ENCODE measurements at places on chromosomes 4 and X.

DNA sequence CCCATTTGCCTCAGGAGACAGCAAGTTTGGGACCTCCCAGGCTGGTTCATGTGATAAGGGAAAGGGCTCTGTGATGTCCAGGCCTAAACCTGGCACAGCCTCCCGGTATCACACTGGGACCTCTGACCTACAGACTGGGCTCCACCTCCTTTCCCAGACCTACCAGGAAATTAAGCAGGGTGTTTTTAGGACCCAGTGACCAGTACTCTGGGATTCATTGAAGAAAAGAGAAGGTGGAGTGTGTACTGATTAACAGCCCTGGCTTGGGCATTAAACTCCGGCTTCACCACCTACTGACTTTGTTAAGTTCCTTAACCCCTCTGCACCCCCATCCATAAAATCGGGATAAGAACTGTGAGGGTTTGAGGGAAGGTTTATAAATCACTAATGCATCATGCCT, 28.6 kb downstream of the ASB9 start:
- no peak for DNase-seq

- DNase-seq = no peak
These were observed 34.4 kb downstream of the SLAIN2 start for GRCh38 chr4:48375651-48376304.

DNA sequence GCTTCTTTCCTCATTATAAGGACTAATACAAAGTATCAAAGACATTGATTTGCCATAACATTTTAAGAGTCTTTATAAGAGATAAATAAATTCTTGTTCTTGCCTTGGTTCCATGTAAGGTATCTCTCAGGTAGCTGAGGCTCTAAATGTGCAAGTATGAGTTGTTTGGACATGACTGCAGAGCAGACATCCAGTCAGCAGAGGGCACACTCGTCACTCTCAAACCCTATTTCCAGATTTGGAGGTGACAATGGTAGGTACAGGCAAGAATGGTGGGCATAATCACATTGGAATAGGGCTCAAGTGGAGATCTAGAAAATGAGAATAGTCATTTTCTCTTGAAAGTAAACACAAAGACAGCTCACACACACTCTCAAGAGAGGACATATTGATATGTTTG, 133.3 kb upstream of the ZIC3 start:
- DNase-seq = peak; percentile 27

DNA sequence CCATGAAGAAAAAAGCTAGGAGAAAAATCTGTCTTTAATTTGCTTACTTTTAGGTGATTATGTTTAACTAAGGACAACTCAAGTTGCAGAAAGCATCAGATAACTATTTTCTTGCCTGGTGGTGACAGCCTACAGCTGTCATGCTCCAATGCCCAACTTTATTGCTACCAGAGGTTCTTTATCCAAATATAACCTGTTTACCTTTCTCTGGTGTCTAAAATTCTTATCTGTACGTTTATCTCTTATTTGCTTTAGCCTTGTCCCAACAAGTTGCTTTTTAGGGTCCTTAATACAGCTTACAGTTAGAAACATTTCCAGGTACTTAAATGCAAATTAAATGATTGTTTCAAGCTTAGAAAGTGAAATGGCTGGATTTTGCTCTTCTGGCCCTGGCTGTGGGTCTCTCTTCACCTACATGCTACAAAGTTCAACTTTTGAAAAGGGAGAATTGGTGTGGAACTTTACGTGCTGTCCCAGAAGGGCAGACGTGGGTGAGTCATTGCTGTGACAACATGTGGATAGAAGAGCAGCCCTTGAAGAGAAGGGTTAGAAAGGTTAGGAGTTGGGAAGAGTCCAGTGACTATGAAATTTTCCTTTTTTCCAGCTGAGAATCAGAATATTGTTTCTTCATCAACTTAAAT, 60.7 kb downstream of the HPGD start:
- no peak for DNase-seq

DNA sequence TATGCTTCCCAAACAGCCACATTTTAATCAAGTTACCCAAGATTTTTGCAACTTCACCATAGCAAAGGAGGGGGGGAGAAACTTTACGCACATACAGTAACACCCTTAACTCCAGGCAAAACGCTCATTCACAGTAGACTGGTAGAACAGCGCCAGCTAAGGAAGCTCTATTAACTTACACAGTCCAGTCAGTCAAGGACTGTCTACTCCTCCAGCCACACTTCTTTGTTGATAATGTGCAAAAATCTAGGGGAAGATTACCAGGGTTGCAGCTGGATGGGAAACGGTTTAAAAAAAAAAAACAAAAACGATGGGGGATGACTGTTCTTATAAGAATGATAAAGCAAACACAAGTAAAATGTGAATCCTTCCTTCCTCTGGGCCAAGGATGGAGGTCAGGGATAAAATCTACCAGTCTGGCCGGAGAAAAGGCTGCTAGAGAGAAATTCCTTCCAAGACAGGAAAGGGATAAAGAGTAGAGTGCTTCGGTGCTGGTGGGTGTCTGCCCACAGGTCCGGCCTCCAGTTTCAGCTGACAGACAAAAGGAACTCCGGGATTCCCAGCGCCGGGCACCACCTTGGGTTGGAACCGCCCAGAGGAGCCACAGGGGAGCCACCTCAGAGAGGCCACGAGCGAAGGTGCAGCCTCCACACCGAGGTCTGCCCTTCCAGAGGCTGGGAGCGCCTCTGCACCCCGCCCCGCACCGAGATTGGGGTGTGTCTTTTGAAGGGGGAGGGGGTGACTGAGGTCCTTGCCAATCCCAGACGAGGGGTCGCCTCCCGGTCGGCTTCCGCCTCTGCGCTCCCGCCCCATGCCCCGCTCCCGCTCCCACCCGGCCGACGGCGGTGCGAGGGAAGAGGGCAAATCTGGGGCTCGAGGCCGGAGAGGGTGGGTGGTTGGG, 811 bp downstream of the ANKRD50 start:
- no peak for DNase-seq

DNA sequence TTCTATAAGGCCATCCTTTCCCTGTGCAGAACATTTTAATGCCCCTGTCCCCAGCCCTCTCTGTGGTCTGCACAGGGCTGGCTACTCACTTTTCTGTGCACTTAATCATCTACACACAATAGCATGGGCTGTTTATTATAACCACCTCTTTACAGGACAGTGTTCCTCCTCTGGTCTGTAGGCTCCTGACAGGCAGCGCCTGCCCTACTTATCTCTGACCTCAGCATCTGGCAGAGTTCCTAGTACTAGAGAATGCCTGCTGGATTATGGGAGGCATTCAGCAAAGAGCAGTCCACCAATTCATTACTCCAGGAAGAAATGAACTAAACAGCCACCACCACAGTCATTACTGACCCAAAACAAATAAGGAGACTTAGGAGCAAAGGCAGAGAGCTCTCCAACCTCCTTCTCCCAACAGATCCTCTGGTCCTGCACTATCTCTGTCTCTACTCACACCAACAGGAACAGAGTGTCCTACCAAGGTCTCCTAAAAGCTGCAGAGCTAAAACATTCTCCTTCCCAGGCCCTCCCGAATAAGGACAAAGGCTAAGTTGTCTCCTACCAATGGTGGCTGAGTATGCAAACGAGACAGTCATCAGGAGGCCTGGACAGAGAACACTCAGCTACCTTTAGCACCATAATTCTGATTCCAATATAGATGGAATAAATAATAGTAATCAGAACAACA, 279.2 kb downstream of the QDPR start:
- no peak for DNase-seq

DNA sequence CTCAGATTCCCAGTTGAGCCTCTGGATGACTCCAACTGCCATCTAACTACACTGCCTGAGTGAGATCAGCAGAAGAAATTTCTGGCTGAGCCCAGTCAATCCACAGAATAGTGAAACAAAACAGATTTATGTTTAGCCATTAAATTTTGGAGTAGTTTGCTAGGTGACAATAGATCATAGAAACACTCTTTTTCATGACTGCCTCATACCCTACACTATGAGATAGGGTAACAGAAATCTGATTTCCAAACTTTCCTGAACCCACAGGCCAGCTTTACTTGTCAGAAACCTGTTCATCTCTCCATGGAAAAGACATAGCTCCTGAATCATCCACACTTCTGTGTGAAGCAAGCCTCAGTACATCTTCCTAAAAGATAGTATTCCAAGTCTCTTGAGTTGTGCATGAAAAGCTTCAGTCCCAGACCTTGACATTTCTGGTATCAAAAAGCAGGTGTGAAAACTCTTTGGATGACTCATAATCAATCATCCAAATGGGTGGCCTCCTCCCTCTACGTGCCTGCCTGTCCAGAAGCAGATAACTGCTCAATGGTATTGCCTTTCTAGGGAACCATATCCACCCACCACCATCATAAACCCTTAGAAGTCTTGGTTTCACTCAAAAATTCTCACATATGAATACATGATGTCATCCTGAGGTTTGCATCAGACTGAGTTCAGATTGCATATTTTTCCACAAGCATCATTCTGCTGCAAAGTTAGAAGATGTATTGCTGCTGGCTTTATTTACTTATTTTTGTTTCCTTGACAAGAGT, 47.5 kb upstream of the RAP2C start:
- DNase-seq = peak; percentile 25

GRCh38 chrX:4253092-4253491, 539.6 kb upstream of the PRKX start:
- no peak for DNase-seq

- no peak for DNase-seq
These were observed 139.7 kb downstream of the PACRGL start for GRCh38 chr4:20839957-20840356.

DNA sequence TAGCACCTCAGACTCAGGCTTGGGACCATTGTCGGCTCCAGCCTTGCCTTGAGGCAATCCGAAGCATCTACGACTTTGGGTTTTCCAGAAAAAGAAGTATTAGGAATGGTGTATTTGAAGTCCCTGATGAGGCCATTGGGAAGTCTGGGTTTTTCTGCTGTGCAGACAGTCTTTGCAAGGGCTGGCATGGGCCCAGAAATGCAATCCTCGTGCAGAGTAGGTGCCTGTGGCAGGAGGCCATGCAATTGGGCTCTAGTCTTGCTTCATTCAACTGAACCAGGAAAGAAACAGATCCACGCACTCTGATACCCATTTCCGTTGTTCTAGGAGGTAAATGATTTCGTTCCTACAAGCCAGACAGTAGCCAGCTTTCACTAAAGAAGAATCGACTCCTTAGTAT, 12.4 kb downstream of the ZFP92 start:
- DNase-seq = no peak

DNA sequence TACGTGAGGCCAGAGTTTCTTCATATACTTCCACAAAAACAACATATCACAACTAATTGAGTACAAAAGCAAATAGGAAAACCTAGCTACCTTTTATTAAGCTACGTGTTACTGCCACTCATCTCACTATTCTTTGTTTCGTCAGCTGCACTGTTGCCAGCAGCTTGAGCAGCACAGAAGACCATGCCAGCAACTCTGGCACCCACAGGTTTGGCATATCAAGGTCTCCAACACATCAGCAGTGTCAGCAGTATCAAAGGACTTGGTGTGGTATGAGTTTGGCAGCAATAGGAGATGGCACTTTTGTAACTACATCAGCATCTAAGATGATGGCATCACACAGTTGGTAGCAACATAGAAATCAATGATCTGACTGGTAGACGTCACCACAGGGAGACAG, 30.7 kb downstream of the CDKL2 start:
- no peak for DNase-seq

- DNase-seq = no peak
These were observed 27.0 kb downstream of the KDM6A start for GRCh38 chrX:44899946-44900345.

- no peak for DNase-seq
These were observed 276.0 kb downstream of the HS3ST1 start for GRCh38 chr4:11152684-11153083.

GRCh38 chrX:79259073-79259689, 108.0 kb downstream of the ITM2A start:
- DNase-seq = peak; percentile 34

All from stimulated activated CD8-positive, alpha-beta memory T cell treated with anti-CD3 and anti-CD28 coated beads, Interleukin-4, amount 100 ng/mL, for 48 hours (primary cell).